ENCODE measurements at places on chromosomes 1 and 21.

DNA sequence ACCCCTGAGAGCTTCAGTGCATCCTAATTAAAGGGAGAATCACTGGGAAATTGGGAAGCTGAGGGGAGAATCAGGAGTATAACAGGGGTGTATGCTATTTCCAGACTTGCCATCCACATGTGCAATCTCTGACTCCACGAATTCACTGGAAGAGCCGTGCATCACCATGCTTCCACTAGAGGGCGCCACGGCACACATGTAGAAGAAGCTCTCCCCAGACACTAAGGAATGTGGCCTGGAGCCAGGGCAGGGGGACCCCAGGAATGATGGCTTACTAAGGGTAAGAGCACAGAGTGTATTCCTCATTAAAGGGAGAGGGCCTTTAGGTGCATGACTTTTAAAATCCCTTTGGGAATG, 81.5 kb downstream of the ABCA4 start:
- DNase-seq: peak; percentile 78

- no peak for DNase-seq
These were observed 62.1 kb downstream of the PLPPR4 start for GRCh38 chr1:99326215-99326949.

- DNase-seq: no peak
These were observed 40.8 kb downstream of the RSPH1 start for GRCh38 chr21:42455196-42455595.

DNA sequence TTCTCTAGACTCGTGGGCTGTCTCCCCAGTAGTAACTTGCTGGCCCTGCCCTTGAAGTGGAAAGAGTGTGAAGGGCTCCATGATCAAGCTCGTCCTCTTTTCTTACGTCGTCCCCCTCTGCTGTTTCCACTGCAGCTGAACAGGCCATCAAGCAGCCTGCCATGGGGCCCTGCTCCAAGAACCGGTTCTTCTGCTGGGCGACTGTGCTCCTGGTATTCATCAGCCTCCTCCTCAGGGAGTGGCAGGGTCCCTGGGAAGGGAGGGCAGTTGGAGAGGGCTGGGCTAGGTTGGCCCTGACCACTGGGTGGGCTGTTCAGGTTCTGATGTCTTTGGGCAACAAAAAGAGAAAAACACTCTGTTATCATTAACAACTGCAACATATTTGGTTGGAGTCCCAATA, 151.5 kb downstream of the FCRL5 start:
- DNase-seq: no peak

- DNase-seq: no peak
These were observed 74.5 kb downstream of the RHOU start for GRCh38 chr1:228809621-228810394.

- peak; percentile 89 for DNase-seq
These were observed 60.5 kb downstream of the ERI3 start for GRCh38 chr1:44294588-44295007.

DNA sequence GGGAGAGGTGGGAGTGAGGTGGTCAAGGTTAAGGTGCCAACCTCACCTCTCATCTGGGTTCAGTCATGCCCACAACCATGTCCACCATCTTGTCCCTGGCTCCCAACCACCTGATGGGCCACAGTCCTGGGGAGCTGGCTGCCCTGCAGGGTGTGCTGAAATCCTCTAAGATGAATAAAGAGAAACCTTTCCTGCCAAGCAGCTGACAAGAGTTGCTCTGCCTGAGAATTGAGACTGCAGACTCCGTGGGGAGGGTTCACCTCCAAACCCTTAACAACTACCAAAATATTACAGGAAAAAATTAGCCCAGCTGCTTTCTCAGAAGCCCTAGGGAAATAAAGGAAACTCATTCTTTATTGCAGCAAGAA, 15.2 kb upstream of the FGR start:
- no peak for DNase-seq

Measured in amniotic epithelial cell (primary cell).